ENCODE measurements at places on chromosomes 12 and 14.

DNA sequence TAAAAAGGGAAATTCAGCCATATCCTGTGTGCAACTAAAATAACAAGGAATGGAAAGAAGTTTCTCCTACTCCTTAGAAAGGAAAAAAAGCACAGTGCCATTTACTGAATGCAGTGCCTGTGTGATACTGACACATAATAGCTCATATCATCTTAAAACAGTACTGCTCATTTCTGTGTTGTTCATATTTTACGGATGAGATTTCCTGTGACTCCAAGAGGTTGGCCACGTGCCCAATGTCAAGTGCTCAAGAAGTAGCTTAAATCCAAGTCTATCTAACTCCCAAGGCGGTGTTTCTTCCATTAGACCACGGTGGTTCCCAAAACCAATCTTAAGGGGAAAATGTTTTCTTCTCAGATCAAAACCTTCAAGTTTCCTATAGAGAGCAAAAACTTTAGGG, 20.0 kb downstream of the MAP3K9 start:
- DNase-seq, result no peak

DNA sequence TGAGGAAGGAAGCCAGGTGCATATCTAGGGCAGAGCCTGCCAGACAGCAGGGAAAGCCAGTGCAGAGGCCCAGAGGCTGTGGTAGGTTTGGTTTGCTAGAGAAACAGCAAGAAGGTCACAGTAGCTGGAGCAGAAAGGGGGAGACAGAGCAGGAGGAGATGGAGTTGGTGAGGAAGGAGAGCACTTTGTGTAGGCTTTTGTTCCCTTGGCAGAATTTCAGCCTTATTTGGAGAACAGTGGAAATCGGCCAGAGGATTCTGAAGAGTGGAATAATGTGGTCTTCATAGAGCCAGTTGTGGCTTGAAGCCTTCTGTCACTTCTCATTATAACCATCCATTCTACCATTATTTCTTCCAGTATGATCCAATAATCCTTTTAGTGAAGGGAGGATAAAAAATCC, 212.9 kb upstream of the FAR2 start:
- DNase-seq, result no peak

GRCh38 chr12:18139989-18140596, 50.1 kb upstream of the RERGL start:
- no peak for DNase-seq

GRCh38 chr12:125434936-125435443, 369.8 kb downstream of the AACS start:
- no peak for DNase-seq

GRCh38 chr12:10212739-10213131, at the start of gene GABARAPL1:
Gene GABARAPL1, plus strand, starts transcription at chr12:10212877. Its CDS starts 253 bp downstream, at chr12:10213130.
- peak; percentile 86 for DNase-seq

- DNase-seq, result no peak
Observed at GRCh38 chr12:93058280-93058679, 129.2 kb upstream of the EEA1 start.

Measured in right kidney (tissue), 9 donors.